Hematopoietic multipotent progenitor cell treated with erythropoietin and hydrocortisone succinate and interleukin-3 and kit ligand, for 6 days (in vitro differentiated cells): ENCODE measurements at places on chromosomes 1 and 21.

DNA sequence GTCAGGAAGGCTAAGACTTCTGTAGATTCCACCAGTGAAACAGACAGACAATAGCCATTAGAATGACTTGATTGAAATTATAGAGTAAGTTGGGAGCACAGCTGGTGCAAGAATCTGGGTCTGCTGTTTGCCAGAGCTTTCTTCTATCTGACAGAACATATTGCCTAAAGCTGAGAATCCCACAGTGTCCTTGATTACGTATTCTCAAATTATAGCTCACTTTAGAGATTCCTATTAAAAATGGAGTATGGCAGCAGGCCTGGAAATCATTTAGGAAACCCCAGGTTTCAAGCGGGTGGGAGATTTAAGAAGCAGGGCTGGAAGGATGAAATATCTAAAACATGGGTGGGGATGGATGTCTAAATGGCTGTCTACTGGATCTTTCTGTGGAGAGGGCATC lies 639.7 kb upstream of the CXADR start:
- no peak for DNase-seq

DNA sequence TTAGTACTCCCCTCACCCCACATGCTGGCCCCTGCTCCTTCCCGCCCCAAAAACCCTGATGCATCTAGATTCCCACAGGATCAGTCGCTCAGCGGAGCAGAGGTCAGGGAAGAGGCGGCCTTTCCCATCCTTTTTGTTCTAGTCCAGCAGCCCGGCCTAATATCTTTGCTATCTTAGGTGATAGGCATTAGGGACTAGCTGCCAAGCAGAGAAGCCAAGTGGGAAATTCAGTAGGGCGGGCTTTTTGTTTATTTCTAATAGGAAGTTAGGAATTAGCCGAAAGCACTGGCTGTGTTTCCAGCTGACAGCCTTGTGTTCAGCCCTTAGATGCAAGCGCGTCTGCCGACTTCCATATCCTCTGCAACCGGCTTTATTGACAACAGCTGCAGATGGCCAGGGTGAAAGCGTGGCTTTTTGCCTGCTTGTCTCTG lies 59.0 kb upstream of the BCAR3 start:
- DNase-seq = no peak

DNA sequence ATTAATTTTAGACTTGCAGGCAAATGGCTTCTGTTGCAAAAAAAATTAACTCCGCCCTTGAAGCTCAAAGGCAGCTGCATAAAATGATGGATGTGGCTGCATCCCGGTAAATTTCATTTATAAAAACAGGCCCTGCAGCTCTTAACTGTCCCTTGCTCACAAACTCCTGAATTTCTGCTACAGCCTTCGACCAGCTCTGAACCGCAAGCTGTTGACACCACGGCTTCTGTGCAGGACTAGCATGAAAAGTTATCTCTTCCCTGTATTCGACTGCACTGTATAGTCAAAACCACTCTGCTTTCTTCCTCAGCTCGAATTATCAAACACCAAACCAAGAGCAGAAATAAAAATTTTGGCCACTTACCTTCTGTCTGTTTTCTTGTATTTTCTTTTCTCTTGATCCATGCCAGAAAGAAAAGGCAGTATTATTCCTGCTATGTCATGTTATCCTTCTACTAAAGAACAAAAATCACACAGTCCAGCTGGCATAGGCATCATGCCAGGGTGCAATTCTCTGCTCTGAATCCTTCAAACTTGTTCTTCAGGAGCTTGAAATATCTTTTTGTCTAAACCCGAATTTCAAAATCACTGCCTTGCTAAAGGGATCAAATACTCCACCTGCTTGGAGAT lies 195.5 kb upstream of the NCAM2 start:
- no peak for DNase-seq

DNA sequence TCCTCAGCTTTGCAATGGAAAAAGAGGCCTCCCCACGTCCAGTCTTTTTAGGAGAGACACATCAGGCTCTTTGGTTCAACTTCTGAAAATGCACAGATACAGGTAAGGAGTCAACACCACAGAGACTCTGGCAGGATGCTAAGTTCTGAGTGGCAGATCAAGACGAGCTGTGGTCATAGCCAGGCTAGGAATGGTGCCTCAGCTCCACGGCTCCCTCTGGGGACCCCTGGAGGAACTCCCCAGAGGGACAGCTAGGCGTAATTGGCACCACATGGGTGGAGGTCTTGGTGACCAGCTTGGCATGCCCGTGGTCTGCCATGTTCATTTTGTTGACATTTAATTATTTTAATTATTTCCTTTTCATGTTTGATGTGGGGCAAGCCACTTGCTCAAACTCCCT lies 206.1 kb downstream of the KAZN start:
- DNase-seq = peak; percentile 67

DNA sequence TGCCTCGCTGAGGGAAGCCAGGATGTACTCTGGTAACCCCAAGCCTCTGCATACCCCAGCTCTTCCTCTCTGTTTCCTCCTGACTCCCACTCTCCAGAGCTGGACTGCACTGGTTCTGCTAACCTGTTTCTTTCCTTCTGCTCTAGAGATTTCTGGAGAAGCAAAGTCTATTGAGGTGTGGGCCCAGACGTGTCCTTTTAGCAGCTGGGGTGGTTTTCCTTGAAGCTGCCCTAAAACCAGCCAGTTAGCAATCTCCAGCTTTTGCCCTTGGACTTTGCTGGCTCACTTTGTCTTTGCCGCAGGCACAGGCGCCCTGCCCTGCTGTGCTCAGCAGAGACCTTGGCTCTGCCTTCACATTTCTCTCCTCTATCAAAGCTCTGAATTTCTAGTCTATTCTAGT lies 171.8 kb upstream of the IVNS1ABP start:
- no peak for DNase-seq

GRCh38 chr1:30331415-30332065 lies 391.8 kb downstream of the MATN1 start:
- DNase-seq = no peak

DNA sequence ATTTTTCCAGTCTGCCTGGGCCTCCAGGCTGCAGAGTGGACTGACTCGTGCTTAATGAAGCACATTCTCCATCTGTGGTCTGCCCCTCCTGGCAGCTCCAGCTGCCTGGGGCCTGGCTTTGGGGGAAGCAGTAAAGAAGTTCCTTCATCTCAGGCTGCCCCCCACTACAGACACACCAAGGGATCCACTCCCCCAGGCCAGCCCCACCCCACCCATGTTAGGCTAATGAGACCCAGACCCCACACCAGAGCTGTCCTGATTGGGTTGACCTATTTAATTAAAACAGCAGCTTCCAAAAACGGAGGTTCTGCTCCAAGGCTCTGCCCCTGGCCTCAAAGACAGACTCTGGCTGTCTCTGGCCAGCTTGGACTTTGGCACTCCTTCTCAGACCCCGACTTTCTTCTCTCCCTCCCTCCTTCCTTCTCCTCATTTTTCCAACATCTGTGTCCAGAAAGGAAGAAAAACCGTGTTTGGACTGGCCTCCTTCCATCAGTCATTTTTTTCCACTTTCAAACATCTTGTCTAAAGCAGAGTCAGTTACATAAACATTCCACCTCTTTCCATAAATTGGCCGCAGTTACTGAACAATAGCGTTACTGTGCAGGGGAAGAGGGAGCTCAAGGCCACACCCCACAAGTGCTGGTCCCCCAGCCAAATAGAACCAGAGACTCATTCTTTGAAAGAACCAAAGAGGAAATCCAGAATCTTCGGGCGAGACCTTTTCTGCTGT lies 29.7 kb downstream of the SERTAD4 start:
- no peak for DNase-seq

DNA sequence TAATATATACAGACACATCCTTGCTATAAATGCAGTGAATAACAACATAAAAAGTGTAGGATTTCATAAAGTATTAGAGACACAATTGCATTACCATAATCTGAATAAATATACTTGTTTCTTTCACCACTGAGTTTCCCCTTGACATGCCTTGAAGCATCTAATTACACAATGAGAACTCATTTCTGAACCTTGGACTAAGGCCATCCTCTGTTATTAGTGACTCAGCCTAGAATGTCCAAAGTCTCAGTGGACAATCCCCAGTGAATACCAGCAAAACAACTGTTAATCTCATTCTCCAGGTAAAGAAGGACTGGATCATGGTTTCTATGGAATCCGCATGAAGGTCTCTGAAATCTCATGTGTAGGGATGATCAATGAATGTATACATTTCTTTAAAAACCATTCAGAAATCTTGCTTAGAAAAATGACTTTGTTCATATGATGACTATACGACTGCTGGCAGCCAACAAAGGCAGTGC lies at the start of gene OR2L5:
Gene OR2L5 (plus strand): TSS at position 432 of the 482 bp plus-strand sequence. CDS start 8,288 bp downstream, outside the sequence.
- DNase-seq = no peak
